ENCODE measurements at places on chromosomes 7 and 10.
A peak's percentile ranks its signal among the peaks of the same experiment; 100 is the strongest.

DNA sequence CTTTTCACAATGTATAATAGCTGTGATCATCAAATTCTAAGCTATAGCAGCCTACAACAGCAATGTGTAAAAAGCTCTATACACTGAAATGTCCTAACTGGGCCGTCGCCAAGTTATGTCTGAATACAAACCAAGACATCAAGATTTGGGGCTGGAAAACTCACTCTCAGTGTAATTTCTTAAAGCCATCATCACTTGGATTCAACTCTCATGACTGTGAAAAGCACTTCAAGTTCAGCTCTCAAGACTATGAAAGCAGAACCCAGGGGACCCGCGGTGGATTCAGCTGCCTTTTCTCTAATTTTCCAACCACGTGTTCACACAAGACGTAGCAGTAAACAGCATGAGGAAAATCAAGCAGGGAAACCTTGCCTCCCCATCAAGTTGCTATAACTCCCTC is 15.8 kb upstream of the ZNRF2 start:
- no peak for DNase-seq

GRCh38 chr10:27223964-27224363 is 16.6 kb downstream of the ACBD5 start:
- DNase-seq: no peak

DNA sequence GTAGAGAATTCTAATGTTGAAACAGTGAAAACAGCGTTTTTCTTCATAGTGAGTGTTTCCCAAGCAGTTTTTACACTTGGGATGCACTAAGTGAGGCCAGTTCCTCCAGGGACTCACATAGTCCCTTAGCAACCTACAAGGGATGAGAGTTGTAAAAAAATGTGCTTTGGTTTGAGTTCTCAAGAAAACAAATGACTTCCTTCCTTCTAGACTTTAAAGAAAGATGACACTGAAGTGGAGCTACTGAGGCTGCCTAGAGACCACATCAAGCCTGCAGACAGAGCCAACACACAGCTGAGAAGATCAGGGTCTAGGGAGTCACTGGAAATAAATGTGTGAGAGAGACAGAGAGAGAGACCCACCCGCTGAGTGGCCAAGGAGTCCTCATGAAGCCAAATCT is 264.4 kb downstream of the TNS3 start:
- no peak for DNase-seq

DNA sequence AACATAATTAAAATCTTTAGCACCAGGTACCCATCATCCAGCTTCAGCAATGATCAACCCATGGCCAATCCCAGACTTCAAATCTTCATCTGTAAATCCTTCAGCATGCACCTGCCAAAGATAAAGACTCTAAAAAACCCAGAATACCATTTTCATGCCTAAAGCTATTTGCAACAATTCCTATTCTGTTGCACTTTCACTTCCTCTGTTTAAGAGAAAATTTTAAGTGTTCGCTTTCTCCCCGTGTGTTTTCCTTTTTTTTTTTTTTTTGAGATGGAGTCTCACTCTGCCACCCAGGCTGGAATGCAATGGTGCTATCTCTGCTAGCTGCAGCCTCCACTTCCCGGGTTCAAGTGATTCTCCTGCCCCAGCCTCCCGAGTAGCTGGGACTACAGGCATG is 31.8 kb upstream of the HTR5A start:
- no peak for DNase-seq

GRCh38 chr7:69204943-69205342 is 393.3 kb upstream of the AUTS2 start:
- peak; percentile 17 for DNase-seq

DNA sequence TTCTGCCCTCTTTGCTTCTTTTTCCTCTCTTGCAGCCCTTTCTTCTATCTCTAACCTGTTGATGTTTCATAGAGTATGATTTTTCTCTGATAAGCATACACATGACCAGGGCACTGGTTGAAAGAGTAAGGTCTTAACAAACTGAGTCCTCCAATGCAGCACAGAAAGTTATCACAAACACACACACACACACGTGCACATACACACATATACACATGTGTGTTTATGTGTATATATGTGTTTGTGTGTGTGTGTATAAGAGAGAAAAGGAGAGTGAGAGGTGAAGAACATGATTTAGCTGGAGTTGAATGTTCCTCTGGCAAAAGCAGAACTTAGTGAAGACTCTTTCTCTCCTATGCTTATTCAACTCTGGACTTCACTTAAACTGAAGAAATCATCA is 130.0 kb downstream of the KLF6 start:
- no peak for DNase-seq

DNA sequence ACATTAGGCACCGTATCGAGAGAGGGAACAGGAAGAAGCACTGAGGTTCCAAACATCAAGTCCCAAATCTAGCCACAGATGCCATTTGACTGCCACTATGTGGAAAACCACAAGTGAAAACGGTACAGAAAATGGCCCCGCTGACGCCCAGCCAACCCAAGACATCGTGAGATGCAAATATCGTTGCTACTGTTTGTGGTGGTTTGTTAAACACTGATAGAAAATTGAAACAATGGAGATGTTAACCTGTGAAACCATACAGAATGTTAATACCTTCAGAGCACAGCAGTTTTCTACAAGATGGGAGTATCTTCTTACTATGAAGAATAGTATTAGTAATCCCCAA is 152.4 kb upstream of the LRRTM3 start:
- no peak for DNase-seq

DNA sequence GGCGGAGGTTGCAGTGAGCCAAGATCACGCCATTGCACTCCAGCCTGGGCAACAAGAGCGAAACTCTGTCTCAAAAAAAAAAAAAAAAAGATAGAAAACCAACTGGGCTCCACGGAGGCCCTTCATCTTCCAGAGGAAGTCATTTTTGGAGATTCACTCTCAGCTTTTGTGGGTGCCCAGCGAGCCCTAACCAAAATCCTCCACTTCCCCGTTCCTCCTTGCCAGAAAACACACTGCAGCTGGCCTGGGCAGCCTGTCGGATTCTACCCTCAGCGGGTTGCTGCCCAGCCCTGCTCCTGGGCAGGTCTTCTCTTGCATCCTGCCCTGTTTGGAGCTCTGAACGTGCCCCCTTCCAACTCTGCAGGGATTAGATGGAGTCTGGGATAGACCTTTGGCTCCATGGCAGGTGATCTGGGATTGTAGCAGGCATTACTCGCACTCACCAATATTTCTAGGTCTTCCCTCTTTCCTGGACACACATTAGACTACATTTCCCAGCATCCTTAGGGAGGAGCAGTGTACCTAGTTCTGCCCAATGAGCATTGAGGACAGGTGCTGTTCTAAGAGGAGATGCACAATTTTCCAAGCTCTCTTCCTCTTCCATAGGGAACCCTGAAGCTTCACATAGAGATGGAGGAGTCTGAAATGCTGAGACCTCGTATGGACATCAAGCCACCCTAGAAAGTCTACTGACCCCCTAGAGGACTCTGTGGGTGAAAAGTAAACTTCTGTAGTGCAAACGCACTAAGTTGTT is 4.6 kb downstream of the GRID2IP start:
- no peak for DNase-seq

DNA sequence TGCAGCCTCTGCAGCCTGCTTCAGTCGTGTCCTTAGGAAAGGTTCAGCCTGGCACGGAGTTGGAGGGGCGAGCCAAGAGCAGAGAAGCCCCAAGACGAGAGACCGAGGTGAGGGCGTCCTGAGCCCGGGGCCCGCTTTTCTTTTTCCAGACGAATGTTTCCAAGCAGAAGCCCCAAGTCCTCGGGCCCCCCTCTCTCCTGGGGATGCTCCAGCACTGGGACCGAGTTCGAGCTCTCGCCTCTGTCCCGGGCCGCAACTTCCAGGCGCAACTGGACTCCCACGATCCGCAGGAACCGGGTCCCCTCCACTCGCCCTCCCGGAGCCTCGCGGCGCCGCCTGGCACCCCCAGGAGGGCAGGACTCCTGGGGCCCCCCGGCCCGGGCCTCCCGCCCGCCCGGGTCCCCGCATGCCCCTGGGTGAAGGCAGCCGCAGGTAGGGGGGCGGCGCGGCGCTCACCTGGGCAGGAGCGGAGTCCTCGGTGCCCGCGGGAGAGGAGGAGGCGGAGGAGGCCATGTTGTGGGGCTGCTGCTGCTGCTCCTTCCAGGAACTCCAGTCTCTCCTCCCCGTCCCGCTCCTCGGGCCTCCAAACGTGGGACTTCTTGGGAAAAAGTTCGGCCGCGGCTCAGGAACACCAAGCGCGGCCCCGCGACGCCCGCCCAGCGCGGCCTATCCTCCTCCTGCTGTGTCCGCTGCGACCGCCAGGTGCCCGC is 45.3 kb upstream of the CDK1 start:
- no peak for DNase-seq

DNA sequence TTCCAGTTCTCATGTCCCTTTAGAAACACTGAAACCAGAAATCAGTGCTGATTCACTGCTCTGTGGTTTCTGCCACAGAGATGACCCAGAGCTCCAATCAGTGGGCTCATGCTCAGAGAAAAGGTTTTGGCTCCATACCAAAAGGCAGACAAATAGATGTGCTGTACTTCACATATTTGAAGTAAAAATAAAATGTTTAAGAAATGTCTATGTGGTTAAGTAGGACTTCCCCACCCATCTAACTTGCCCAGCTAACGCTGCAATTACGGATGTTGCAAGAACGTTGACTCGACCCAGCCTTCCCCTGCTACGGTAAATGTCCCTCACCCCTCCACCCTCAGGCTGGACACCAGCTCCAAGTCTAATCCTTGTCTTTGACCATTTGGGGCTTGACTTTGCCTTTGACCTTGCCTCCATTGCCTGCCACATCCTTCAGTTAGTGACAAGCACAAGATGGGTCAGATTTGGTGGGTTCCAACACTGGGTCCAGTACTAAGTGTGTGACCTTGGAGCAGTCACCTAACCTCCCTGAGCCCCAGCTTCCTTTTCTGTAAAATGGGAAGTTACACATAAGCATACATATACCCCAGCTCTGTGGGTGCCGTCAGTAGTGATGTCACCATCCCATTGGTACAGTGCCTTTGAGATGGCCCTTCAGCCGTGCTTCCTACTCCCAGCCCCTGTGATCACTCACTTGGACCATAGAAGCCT is 95.8 kb downstream of the CHST15 start:
- DNase-seq: peak; percentile 99

GRCh38 chr7:148211740-148212151 is 378.8 kb upstream of the C7orf33 start:
- DNase-seq: no peak

DNA sequence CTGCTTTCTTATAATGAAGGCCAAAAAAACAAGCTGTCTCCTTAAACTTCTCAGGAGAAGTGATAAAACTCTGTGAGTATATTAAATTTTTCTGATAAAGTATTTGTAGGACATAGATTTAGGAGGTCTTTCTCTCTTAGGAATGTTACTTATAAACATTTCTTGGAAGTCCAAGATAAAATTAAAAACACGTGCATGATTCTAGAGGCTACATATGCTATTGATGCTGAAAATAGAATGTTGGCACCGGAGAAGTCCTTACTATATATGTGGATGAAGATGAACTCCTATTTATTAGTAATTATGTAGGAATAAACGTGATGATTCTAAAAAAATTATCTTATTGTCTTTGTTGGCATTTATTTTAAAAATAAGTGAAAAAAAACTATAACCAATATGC is 241.3 kb upstream of the LRRTM3 start:
- no peak for DNase-seq

DNA sequence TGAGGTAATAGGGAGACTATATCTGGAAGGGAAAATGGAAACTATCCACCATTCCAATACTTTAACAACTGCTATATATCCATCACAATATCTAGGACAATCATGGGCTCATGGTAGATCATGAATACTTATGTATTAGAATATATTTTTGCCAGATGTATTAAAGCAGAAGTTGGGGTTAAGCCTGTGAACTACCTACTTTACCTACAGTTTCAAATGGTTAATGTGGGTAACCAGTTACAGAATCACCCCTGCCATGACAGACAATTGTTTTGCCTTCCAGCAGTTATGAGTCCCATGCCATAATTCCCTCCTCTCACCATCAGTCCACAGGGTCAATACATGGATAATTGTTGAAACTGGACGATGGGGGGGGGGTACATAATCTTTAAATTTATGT is 29.9 kb upstream of the RAPGEF5 start:
- no peak for DNase-seq

DNA sequence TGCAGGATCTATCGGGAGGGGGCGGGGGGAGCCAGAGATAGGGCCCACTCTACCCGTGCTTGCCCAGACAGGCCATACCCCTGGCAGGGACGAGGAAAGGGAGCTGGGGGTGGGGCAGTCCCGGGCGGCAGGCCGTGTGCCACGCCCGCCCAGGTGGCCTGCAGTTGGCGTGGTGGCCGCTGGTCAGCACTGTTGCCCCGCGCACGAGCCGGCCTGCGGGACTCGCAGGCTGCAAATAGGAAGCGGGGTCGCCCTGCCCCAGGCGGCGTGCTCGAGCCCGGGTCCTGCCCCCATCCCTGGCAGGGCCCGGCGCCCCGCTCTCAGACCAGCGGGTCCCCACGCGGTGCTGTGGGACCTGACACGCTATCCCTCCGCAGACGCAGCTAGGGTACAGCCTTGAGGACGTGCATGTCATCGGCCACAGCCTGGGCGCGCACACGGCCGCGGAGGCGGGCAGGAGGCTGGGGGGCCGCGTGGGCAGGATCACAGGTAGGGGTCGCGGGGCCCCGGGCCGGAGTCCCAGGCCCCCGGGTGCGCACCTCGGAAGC is 6.7 kb downstream of the PNLIPRP2 start:
- DNase-seq: no peak

DNA sequence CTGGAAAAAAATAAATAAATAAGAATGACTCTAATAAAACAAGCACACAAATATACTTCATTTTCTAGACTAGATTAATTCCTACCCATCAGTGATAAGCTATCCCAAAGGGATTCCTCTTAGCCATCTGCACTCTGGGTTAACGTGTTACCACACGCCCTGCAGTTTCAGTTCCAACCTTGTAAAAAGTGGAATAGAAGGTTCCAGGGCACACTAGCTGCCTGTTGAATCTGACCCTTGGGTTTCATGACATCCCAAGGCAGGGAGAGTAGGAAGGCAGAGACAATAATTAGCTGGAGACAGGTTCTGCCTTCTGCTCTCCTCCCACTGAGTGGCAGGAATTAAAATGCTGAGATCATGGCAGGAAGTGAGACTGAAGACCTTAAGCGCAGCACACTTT is 33.5 kb downstream of the SLC37A3 start:
- no peak for DNase-seq

- no peak for DNase-seq
Observed at GRCh38 chr10:123507298-123507697, 158.9 kb upstream of the GPR26 start.

GRCh38 chr10:71393841-71394475 is 2.8 kb upstream of the CDH23 start:
- no peak for DNase-seq

GRCh38 chr7:44608916-44609648 is 2.7 kb downstream of the OGDH start:
- no peak for DNase-seq

GRCh38 chr7:20348125-20348807 is 17.6 kb downstream of the ITGB8 start:
- DNase-seq: no peak

DNA sequence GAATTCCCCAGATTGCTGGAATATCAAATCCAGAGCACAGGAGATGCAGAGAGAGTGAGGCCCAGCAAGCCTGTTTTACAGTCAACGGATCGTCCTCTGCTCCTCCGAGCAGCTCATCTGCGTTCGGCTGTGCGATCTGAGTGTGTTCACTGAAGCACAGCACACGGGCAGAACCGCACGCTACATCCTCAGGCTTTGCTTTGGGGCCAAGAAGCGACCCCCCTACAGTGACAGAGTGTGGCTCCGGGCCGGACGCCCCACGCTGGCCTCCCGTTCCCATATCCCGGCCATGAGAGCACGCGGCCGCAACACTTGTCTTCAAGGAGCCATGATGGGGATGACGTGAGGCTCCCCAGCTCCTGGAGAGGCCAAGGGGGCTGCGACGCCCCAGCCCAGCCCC is 431.4 kb downstream of the DNAJB6 start:
- DNase-seq: no peak

All from AG04449 (cell line).